ENCODE measurements at places on chromosomes 2 and 18.

- no peak for DNase-seq
These were observed 65.8 kb downstream of the SUMO1 start for GRCh38 chr2:202172439-202173211.

- no peak for DNase-seq
These were observed 9.3 kb downstream of the ARMC9 start for GRCh38 chr2:231207734-231208133.

GRCh38 chr2:164260506-164260905, 360.8 kb downstream of the GRB14 start:
- DNase-seq = no peak

DNA sequence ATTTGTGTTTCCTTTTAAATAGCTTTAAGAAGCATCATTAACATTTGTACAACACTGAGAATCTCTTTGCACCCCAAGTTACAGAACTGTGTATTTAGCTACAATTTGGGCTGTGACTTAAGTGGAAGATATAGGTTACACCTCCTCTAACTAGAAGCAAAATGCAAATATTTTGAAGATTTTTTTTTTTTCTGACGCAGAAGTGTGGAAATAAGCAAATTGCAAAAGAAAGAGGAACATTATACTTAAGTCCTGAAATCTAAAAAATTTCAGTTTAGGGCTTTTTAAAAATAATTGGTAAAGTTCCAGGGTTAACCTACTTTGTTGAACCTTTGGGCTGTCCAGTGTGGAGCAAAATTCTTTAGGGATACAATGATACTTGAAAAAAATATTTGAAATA, 41.4 kb upstream of the RBMS1 start:
- DNase-seq = no peak

GRCh38 chr2:10389573-10389972, 58.6 kb downstream of the ODC1 start:
- DNase-seq = no peak

DNA sequence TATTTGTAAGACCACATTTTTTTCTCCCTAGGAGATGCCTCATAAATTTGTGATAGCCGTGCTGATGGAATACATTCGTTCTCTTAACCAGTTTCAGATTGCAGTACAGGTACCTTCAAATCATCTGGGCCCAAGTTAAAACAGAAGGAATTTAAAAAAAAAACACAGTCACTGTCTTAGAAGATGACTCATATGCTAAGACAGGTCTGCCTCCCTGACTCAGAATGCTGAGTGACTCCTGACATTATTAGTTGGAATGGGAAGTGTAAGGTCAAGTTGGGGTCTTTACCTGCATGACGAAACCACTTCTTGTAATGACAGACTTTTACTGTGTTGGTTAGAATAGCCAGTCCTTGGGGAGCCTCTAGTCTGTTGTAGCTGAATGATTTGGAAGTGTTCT, 26.3 kb downstream of the RMC1 start:
- no peak for DNase-seq

DNA sequence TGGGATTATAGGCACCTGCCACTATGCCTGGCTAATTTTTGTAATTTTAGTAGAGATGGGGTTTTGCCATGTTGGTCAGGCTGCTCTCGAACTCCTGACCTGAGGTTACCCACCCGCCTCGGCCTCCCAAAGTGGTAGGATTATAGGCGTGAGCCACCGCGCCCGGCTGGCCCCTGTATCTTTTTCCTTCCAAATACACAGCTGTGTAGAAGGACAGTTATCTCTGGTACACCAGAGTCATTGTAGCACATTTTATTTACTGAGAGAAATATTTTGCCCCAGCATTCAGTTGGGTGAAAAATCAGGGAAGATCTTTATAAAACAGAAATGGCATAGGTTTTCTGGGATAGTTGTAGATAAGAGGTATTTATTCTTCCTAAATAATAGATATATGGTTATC, 23.5 kb upstream of the POLR1B start:
- no peak for DNase-seq

DNA sequence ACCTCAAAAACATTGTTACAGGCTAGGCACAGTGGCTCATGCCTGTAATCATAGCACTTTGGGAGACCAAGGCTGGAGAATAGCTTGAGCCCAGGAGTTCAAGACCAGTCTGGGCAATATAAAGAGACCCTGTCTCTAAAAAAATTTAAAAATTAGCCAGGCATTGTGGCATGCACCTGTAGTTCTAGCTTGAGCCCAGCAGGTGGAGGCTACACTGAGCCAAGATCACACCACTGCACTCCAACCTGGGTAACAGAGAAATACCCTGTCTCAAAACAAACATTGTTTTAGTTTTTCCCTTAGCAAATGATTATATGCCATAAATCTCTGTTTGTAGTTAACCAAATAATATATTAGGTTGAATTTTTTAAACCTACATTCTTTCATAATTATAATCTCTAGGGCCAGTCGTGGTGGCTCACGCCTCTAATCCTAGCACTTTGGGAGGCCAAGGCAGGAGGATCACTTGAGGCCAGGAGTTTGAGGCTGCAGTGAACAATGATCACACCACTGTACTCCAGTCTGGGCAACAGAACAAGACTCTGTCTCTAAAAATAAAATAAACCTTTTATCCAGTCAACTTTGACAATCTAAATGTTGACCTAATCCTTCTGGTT, 13.3 kb upstream of the CYP20A1 start:
- no peak for DNase-seq

- DNase-seq = no peak
These were observed 33.0 kb upstream of the ST6GAL2 start for GRCh38 chr2:106919012-106919411.

DNA sequence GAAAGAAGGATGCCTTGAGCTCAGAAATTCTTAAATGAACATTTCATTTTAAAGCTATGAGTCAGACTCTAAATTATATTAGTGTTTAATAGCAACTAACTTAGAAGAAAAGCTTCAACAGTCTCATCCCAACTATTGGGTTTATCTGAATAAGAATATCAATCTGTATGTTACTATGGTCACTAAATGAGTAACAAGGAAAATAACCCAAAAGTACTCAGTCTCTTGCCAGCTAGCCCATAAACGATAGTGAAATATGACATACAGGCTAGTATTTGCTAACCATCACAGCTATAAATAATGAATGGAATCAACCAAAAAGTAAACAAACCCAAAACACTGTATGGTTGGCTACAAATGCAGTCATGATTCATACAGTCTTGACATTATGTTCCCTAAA, 174.9 kb downstream of the RAB3GAP1 start:
- no peak for DNase-seq

GRCh38 chr18:37641573-37641972, 76.0 kb upstream of the CELF4 start:
- DNase-seq = no peak

DNA sequence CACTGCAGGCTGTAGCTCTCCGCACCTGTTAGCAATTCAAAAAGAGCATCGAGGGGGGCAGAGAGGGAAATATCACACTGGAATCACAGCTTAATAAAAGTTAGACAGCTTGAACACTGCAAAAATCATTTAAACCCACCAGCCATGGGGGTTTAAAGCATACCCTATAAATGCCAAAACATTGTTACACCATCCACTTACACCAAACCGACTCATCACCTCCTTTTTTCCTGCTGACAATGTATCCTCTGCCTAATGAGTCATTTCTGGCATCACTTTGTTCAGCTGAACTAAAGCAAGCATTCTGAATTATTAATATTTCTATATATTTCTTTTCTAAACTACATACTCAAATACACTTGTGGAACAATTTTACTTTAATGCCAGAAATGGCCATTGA, 21.6 kb downstream of the MC4R start:
- DNase-seq = no peak

DNA sequence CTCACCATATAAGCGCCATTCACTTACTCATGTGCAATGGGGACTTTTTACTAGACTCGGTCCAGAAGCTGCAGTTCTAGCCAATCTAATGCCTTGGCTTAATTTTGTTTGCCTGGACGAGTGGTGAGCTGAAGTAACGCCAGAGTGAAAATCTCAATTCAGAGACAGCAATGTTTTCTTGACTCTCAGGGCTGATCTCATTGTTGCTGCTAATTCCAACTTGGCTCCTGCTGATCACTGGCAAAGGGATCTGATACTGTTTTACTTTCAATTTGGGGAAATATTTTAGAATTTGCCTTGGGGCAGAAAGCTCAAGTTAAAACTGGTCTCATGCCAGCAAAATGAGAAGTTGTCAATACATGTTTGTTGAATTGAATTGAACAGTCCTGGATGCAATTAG, 906.6 kb upstream of the CDH2 start:
- no peak for DNase-seq

DNA sequence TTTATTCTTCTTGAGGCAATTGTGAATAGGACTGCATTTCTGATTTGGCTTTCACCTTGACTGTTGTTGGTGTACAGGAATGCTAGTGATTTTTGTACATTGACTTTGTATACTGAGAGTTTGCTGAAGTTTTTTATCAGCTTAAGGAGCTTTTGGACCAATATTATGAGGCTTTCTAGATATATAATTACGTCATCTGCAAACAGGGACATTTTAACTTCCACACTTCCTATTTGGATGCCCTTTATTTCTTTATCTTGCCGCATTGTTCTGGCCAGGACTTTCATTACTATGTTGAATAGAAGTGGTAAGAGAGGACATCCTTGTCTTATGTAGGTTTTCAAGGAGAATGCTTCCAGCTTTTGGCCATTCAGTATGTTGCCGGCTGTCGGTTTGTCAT, 425.4 kb upstream of the CHAC2 start:
- no peak for DNase-seq

DNA sequence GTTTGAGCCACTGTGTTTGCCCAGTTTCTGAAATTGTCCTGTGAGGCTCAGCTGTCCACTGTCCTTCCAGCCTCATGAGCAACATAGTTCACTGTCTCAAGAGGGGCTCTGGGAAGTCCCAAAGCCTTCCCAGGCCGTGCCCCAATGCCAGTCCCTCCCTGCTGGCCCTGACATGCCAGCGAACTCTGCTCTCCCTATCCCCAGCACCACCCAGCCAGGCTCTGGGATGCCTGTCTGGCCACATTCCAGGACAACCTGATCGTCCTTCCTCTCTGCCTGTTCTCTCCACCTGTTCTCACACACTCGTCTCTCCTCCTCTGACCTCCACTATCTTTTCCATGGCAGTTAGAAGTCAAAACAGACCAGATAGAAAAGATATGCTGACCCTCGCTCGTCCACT, 278.0 kb upstream of the ID2 start:
- DNase-seq = no peak

GRCh38 chr2:144364944-144365738, 154.8 kb downstream of the ZEB2 start:
- no peak for DNase-seq

DNA sequence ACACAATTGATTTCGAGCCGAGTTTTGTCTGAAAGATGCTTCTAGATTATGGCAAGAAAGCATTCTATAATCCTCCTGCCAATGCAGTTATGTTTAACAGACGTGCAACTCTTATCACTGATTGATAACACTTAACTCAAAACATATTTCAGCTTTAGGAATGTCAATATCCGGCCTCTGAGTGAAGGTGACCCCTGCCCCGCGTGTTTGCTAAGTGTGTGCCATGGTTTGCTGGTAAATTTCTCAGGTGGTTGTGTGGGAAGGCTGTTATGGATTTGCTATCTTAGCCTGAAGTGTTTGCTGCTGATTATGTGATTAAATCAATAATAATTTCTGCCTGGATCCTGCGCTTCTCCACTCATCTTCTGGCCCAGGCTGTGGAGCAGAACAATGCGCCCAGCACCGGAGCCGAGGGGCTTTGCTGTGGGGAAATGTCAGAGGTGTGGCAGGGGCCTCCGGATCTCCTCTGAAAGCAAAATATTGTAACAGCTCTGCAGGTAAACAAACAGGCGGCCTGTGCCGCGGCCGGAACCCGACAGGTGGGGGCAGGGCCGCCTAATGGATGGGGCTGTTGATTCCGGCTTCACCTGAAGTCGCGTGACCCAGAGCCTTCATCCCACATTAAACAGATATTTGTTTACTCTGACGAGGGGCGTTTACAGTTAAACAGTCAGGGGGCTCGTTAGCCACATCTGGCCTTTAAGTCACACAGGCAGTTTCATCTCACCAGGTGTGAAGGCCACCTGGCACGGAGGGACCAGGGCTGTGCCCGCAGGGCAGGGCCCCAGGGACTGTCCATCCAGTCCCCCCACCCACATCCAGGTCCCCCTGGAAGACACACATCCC, 210.7 kb upstream of the SALL3 start:
- no peak for DNase-seq

GRCh38 chr2:67755156-67755882, 307.5 kb downstream of the C1D start:
- DNase-seq = no peak

DNA sequence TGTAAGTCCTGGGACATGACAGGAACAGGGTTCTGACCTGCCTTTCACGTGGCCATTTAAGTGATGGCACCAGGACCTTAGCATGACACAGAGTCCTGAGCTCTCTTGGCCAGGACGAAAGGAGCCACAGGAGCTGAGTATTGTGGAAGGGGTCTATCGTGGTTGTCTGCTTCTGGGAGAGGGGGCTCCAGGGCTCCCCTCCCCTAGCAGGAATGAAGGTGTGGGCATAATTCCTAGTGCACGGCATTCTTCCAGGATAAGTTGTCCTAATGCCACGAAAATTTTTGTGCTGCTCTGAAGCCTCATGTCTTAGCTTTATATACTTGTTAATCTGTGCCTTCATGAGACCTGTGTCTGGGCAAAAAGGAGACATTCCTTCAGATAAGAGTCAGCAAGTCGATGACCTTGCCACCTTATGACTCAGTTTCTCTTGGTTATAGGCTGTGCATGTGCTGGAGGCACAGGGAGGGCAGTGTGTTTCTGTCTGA, 17.1 kb downstream of the GATA6 start:
- no peak for DNase-seq

- no peak for DNase-seq
These were observed 346.3 kb downstream of the SATB2 start for GRCh38 chr2:199111458-199111857.

GRCh38 chr18:9755615-9756014, 47.5 kb downstream of the RAB31 start:
- DNase-seq = no peak

DNA sequence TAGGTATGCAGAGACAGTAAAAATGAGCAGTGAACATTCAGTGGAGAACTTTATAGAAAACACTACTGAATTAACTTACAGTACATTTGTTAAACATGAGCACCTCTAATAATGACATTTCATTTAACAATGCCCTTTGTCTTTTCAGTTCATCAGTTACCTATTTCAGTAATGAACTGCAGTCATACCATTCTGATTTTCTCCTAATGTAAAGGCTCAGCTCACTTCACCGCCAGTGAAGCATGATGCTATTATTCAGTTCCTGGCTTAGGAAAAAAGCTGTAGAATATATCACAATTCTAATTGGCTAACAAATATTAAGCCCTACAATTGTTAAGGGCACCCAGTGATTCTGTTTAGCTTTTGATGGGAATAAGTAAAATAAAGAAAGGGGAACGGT, 37.1 kb upstream of the CCDC93 start:
- DNase-seq = no peak

- no peak for DNase-seq
These were observed 28.8 kb downstream of the SNORC start for GRCh38 chr2:232898592-232899543.

GRCh38 chr2:227860221-227860641, 11.2 kb upstream of the DAW1 start:
- no peak for DNase-seq

DNA sequence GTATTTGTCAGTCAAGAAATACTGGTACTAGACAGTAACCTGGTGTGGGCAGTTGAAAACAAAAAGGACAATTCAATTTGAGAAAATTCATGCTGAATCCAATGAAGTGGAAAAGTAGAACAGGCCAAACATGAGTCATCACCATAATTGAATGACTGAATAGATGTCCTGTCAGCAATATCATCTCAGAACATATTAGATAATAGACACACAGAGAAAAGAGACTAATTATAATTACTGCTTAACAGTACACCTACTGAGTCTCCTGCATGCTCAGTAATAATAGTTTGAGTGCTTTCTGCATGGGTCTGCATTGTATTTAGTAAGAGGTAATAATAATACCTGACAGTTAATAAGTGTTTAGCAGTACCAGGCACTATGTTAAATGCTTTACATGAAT, 138.6 kb upstream of the ZC3H15 start:
- no peak for DNase-seq
